ENCODE measurements at places on chromosomes 16 and 17.
A peak's percentile ranks its signal among the peaks of the same experiment; 100 is the strongest.

GRCh38 chr17:55037828-55038227, 69.3 kb downstream of the STXBP4 start:
- DNase-seq: no peak

- DNase-seq: peak; percentile 31
Observed at GRCh38 chr17:59372138-59372751, 40.8 kb downstream of the YPEL2 start.

DNA sequence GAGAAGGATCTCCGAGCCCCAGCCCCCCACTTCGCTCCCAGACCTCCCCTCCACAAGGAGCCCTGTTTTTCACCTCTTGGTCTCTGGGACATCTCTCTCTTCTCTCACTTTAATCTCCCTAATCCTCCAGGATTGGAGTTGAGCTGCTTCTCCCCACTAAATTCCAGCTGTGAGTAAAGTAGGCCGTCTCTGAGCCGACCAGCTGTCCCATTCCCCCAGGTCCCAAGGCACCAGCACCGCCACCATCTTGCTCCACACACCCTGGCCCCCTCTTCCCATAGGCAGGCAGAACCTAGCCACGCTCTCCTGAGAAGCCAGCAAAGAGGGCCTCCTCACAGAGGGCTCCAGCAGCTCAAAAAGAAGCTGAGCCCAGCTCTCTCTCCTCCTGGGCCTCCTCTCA, 878 bp downstream of the DLG4 start:
- DNase-seq: no peak

GRCh38 chr17:38704606-38705522, at the start of gene MLLT6:
MLLT6 (plus strand) TSS chr17:38705273; CDS start chr17:38705633, 360 bp downstream.
- peak; percentile 85 for DNase-seq

DNA sequence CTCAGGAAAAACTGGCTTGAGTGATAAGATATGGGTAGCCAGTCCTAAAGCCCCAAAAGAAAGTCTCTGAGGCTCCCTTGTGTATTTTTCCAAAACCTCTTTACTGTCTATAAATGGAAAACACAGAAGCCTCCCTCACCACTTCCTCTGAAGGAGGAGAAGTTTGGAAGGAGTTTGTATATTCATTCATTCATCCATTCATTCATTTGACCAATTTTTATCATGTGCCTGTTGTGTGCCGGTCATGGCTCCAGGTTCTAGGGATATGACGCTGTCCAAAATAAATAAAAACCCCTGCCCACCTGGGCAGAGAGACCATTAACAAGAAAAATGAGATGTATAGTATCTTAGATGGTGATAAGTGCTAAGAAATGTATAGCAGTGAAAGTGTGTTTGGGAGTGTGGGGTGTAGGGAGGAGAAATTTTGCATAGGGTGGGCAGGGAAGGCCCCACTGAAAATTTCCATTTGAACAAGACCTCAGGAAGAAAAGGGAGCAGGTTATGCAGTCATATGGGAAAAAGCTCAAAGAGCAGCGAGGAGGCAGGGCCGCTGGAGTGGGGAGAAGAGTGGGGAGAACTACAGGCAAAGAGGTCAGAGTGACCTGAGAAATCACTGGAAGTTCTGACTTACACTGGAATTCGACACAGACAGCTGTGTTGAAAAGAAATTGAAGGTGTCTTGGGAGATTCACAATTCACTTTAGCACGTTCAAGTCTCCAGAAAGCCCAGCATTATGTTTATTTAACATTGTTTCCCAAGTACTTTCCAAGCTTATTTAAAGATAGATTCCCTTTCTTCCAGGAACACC, 6.1 kb upstream of the WIPI1 start:
- DNase-seq: no peak
